Activated naive CD4-positive, alpha-beta T cell treated with Interleukin-2 at 50 U/mL for 16 hours (primary cell): ENCODE measurements at places on chromosomes 1 and 21.

DNA sequence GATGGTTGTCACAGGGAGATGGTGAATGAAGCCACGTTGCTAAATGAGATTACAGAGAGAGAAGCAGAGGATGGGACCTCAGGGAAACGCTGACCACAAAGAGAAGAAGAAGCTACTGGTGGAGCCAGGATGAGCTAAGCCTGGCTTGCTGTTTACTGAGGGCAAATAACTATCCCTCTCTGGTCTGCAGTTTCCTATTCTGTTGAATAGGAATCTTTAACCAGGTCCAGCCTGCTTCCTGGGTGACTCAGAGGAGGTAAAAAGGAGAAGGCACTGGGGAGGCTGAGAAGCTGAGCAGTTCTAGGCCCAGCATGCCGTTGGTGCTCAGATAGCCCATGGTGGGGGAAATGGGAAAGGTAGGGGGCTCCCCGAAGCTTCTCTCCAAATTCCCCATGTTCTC lies 29.6 kb downstream of the DMBX1 start:
- no peak for DNase-seq

- DNase-seq = peak; percentile 96
These were observed at the start of gene CACYBP for GRCh38 chr1:174999936-175000696. Gene CACYBP (plus strand): TSS chr1:174999947. CDS start chr1:175000181, 234 bp downstream.

GRCh38 chr1:51101976-51102375 lies at the start of gene C1orf185:
Gene C1orf185 (plus strand): TSS chr1:51102228. CDS start chr1:51102234, 6 bp downstream.
- DNase-seq = no peak

DNA sequence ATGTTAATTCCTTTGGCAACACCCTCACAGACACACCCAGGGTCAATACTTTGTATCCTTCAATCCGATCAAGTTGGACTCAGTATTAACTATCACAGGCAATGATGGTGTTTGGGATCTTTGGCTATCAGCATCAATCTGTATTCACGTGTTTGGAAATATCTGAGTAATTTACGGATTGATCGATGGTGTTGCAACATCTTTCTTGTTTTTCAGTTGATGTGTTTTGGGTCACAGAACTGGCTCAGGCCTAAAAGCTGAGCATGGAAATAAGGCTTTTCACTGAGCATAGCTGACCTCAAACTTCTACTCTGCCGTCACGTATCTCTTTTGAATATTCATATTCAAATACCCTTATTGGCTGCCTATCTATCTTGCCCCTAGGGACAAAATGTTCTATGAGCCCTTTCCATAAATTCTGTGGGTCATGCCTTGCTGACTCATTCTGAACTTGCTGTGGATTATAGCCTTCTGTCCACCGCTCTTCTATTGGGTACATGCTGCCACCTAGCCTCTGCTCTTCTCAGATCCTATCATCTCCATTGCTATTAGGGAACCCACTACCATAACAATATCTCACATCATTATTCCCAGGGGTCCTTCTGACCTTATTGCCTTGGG lies 156.0 kb downstream of the PDE4B start:
- no peak for DNase-seq

- DNase-seq = no peak
These were observed 29.9 kb upstream of the ERRFI1 start for GRCh38 chr1:8055973-8056372.

GRCh38 chr1:37052120-37052519 lies 17.8 kb upstream of the GRIK3 start:
- DNase-seq = no peak

- no peak for DNase-seq
These were observed 129.9 kb upstream of the NEGR1 start for GRCh38 chr1:72412286-72412685.
